ENCODE measurements at places on chromosomes 5 and 9.

DNA sequence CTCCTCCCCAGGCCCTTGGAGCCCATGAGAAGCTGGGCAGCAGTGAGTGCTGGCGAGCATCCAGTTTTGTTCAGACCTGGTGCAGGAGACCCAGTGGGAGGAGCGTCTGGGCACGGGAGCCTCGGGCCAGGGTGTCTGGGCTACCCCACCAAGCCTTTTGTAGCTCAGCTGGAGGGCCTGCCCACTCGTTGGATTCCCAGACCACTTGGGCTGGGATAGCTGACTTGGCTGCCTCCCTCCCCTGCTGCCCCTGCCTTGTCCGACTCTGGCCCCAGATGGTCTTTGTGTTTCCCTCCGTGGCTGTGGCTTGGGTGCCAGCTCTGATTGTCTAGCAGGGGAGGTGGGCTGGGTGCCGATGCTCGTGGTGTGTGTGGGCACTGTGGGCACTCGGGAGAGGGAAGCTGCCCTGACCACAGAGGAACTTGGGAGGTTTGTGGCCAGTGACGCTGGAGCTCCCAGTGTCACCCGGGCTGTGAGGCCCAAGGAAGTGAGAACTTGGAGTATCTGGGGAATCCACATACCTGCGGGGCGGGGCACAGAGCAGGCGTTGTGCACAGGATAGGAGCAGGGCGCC, 47.3 kb downstream of the WNK2 start:
- no peak for DNase-seq

- no peak for DNase-seq
These were observed at the start of gene CDHR2 for GRCh38 chr5:176548967-176549444. Gene CDHR2 (plus strand): TSS chr5:176549342. CDS start chr5:176565353, 16,011 bp downstream.

GRCh38 chr9:125646621-125647100, 60.3 kb downstream of the MAPKAP1 start:
- no peak for DNase-seq

GRCh38 chr5:143515829-143516228, 112.3 kb upstream of the NR3C1 start:
- no peak for DNase-seq

DNA sequence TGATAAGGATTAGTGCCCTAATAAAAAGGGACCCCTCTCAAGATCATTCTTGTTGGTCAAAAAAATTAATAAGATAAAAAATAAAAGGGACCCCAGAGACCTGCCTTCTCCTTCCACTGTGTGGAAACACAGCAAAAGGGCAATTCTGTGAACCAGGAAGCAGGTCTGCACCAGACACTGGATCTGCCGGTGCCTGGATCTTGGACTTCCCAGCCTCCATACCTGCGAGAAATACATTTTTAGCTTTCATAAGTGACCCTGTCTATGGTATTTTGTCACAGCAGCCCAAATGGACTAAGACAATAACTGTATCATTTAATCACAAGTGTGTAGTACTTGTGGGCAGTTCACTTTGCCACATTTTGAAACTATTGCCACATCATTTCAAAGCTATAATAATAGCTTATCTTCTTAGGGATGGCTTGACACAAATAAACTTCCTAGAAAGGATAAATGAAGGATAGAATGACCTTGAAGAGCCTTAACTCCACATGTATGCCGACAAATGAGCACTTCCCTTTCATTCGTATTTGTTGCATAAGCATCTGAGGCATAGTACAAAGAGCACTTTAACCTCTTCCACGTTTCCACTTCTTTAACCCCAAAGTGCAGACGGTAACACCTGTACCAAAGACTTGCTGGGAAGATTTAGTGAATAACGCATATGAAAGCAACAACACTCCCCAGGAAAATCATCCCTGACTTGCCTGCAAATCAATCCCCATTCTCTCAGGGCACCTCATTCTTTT, 336.5 kb downstream of the RFX3 start:
- no peak for DNase-seq

DNA sequence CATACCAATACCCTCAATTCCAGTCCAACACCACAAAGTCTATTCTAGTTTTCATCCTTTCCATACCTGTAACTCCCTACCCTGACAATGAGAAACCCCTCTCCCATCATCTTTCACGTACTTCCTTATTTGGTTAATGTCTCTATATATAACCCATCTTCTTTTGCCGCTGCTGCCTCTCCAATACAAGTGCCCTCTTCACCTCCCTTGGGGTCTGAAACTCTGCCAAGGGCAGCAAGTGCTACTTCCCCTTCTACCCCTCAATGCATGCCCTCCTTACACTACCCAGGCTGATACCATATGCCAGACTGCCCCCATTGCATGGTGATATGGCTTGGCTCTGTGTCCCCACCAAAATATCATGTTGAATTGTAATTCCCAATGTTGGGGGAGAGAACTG, 24.4 kb upstream of the SMIM15 start:
- DNase-seq, result no peak

GRCh38 chr5:111779922-111780292, 22.9 kb upstream of the NREP start:
- no peak for DNase-seq

- no peak for DNase-seq
These were observed 41.0 kb downstream of the RNF180 start for GRCh38 chr5:64206653-64207052.

DNA sequence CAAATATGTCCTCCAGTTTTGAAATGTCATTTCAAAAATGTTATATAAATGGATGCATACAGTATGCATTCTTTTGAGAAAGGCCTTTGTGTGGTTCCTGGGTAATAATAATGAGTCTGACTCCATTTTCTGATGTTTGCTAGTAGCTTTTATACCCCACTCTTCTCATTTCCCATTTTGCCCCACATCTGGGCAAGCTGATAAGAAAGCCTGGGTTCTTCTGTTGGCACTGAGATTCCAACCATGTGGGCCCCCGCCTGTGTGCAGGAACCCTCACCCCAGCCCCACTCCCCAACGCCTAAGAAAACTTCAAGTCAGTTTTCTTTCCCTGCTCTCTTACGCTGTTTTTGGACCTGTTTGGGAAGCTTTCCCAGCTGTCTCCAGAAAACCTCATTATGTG, 89.4 kb downstream of the SNX18 start:
- DNase-seq, result no peak

GRCh38 chr9:70262366-70262765, 3.6 kb downstream of the SMC5 start:
- DNase-seq, result no peak

GRCh38 chr5:112576298-112576925, 157.3 kb upstream of the EPB41L4A start:
- no peak for DNase-seq

DNA sequence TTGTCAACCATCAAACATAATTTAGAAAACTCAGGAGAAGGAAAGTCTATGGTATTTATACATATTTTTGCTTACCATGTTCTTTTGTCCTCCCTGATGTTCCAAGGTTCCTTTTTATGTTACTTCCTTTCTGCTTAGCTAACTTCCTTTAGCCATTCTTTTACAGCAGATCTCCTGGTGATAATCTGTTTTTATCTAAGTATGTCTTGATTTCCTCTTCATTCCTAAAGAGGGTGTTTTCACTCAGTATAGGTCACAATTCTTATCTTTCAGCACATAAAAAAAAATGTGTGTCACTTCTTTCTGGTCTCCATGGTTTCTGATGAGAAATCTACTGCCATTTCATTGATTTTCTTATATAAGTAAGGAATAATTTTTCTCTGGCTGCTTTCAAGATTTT, 384.4 kb upstream of the PDE4D start:
- no peak for DNase-seq

GRCh38 chr9:19998153-19998552, 209.3 kb upstream of the SLC24A2 start:
- no peak for DNase-seq

GRCh38 chr9:4814913-4815312, 22.2 kb downstream of the RCL1 start:
- DNase-seq, result no peak

DNA sequence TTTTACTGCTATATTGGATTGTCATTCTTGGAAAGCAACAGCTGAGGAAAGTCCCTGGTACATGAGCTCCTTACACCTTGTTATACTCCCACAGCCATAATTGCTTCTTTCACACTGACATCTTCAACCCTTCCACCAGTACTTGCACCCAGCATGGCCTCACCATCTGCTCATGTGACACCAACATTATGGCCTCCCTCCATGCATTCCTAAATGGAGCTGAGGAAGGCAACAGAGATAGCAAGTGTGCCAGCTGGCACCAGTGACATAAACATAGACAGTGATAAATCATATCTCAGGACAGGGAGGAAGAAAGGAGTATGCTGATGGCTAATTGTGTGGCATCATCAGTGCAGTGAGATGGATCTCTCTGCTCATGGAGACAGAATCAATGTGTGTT, 119.5 kb downstream of the BAAT start:
- no peak for DNase-seq

DNA sequence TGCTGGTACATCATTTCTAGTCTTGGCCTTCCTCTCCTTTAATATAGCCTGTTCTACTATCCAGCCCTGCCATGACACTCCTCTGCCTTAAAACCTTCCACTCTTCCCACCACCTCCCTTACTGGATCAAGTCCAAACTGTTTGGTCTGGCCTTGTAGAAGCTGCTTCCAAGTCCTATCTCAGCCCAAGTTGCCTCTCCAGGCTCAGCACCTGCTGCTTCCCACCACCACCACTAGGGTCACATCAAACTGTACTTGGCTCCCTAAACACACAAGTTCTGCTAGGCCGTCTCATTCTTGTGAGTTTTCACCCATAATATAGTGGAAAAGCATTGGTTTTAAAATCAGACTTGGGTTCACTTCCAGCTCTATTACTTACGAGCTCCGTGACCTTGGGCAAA, 1.4 kb downstream of the NDUFA8 start:
- no peak for DNase-seq

DNA sequence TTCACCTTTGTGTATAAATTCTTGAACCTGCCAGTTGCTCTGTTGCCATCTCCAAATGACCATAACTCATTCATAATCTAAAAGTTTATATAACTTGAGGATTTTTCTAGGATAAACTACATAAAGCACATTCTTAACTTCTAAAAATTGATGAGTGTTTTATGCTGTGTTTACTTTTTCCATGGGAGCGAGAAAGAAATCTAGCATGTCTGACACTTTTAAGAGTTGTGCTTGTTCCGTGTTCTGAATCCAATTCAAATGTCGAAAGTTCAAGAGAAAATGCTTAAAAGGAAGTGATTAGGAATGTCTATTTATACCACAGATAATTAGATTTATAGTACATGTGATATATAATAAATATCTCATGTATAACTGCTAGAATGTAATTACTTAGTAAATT, 154.4 kb downstream of the DEPDC1B start:
- no peak for DNase-seq

DNA sequence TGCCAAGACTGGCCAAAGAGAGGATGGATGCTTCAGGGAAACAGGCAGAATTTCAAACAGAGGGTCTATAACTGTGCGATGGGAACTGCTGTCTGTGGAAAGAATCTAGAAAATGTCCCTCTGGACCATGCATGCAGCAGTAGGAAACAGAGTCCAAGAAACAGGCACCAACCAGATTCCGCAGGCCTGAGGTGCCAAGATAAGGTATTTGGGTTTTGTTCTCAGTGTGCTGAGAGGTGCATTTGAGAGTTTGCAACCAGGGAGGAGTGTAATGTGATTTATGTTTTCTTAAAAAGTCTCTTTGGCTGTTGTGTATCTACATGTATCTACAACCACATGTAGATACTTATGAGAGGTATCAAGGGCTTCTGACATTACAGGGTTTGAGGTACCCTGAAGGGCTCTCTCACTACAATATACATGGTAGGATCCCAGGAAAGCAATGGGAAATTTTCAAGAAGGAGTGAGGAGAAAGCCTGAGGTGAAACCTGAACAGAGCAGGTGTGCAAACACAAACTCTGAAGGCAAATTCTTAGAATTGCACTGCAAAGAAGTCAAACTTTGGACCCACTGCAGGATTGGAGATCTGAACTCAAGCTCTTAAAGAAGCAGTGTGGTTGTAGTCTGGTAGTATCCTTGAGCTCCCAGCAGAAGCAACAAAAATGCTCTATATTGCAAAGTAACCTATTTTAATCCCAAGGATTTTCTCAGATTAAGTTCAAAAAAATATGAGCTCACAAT, 182.8 kb upstream of the NFIL3 start:
- no peak for DNase-seq

GRCh38 chr9:14497476-14497875, 183.5 kb upstream of the NFIB start:
- DNase-seq, result no peak

DNA sequence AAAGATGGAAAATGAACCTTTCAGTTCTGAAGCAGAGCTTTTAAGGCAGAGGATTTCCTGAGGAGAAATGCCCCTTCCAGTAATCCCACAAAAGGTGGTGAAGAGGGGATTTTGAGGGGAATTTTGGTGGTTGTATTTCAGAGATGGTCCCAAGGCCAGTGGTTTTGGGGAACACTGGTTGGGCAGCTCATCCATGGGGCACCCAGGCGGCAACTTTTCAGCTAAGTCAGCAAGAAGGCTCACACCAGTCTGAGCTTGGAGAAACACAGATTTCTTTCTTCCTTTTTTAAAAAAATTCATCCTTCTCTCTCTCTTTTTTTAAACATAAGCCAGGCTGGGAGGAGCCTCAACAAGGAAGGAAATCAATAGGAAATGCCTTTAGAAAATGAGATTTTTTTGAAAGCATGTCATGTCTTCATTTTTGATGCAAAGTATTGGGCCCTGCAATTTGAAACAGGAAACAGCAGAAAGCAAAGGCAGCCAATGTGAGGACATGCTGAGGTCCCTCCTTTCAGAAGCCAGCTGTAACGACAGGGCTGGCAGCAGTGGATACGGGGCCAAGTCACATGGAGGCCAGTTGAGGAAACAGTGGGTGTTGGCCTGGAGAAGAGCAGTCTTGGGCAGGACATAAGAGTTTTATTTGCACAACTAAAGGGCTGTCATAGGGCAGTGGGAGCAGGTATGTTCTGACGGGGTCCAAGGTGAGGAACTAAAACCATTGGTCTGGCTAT, 155.3 kb upstream of the KLF4 start:
- DNase-seq, result no peak

- DNase-seq, result no peak
These were observed 15.4 kb upstream of the AK3 start for GRCh38 chr9:4756420-4756819.

GRCh38 chr9:120315154-120315553, 264.8 kb downstream of the CDK5RAP2 start:
- no peak for DNase-seq

GRCh38 chr9:91395106-91395552, 28.5 kb downstream of the NFIL3 start:
- DNase-seq, result no peak

DNA sequence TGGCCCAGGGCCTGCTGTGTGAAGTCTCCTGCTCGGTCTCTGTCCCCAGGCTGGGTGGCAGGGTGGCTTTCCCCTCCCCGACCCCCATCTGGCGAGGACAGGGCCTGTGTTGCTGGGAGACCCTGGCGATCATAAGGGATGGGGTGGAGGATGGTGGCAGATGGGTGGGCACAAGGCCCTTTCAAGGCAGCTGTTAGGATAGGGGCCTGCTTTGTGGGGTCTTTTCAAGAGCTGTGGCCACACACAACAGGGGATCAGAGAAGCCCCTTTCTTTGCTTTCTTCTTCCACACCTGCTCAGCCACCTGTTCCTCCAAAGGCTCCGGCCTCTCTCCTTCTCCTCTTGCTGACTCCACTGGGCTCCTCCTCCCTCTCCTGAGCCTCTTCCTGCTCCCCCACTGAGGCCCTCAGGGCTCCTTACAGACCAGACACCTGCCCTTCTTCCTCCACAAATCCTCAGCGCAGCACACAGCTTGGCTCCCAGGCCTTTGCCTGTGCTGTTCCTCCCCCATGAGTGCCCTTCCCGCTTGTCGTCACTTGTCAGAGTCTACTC, 15.0 kb upstream of the NEURL1B start:
- no peak for DNase-seq

Measured in stimulated activated CD8-positive, alpha-beta memory T cell treated with anti-CD3 and anti-CD28 coated beads, Interleukin-15, amount 100 ng/mL, for 24 hours (primary cell).